ENCODE measurements at places on chromosomes 3 and 15.

DNA sequence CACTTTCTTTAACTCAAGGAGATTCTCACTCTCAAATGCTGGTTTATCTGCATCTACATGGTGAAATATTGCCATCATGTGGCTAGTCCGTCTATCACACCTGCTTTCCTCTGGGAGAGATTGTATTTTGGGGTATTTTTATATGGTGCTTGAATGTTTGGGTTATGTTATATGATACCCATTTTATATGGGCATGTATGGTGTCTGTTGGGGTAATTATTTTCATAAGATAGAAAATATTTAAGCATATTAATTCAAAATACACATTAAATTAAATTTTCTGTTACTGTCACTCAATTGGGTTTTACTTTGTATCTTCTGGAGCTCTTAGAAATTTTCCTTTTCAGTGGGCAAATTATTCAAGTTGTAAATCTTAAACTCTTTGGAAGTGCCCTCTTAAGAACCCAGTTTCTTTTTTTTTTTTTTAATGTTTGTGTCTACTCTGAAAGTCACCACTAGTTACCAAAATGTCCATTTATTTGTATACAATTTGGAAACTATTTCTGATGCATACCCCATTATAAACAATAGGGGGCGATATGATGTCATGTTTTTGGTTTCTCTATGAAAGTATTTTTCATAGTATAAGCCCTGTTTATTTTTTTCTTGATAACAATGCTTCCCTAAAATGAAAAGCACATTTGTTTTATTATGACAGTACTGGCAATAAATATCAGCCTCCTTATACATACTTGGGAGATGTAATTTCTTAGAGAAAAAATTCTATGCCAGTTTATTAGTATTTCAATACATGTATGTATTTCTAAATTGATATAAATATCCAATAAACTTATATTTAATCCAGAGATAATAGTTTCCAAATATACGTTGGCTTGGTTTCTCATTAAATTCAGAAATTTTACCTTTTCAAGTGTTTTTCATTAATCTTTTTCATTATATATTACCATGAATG, 36.1 kb upstream of the PLSCR5 start:
- DNase-seq = peak; percentile 61

- DNase-seq = peak; percentile 73
These were observed 95.9 kb downstream of the SMAD6 start for GRCh38 chr15:66797921-66798320.

GRCh38 chr3:195583831-195584542, at the start of gene APOD:
APOD (minus strand) TSS chr3:195583940; CDS start chr3:195579461, 4,479 bp downstream.
- peak; percentile 57 for DNase-seq

GRCh38 chr3:71780430-71780829, 4.5 kb downstream of the PROK2 start:
- no peak for DNase-seq

DNA sequence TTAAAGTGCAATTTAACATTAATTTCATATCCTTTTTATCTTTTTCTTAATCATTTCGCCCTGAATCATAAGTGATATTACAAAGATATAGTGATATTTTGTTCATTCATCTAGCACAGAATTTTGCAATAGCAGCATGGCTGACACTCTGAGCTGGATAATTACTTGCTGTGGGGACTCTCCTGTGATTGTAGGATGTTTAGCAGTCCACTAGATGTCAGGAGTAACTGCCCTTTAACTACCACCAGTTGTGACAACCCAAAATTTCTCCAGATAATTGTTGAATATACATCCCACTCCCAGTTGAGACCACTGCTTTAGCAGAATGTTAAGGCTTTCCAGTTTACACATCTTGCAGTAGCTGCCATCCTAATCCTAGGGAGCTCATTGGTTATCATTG, 196.8 kb upstream of the MBNL1 start:
- peak; percentile 78 for DNase-seq
